ENCODE measurements at places on chromosomes 1 and 21. TPM values are rescaled to one million over a fixed set of nuclear protein-coding genes. Genes with fewer than 3 reads are reported as not detected.

DNA sequence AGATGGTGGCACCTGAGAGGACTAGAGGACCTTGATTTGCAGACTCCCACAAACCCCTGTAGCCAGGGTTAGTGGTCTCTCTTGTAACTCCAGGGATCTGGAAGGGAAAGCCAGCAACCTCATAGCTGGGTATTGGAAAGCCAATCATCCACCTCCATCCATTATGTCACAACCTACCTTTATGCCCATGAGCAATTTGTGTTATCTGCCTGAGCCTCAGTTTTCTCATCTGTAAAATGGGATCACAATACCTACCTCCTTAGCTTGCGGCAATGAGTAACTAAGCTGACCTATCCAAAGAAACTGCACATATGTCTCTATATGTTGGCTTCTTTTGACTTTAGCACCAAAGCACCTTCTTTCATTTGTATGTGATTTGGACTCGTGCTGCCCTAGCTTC is 14.5 kb downstream of the DLGAP3 start:
- DNase-seq: no peak

GRCh38 chr1:234533034-234533891 is 54.3 kb upstream of the TARBP1 start:
- DNase-seq: no peak

- DNase-seq: no peak
Measured at GRCh38 chr1:98327220-98327861, 334.2 kb upstream of the SNX7 start.

GRCh38 chr1:115746021-115746690 is 22.4 kb downstream of the CASQ2 start:
- no peak for DNase-seq

Gene KCNA2
- 29.8 TPM for total RNA-seq

Gene S100A3
- not detected for total RNA-seq

GRCh38 chr1:184533049-184533448 is 146.2 kb downstream of the C1orf21 start:
- no peak for DNase-seq

GRCh38 chr1:61343734-61344420 is 261.5 kb downstream of the NFIA start:
- no peak for DNase-seq

Gene CBR1
- 73.1 TPM for total RNA-seq

Gene NTRK1
- 1.7 TPM for total RNA-seq

DNA sequence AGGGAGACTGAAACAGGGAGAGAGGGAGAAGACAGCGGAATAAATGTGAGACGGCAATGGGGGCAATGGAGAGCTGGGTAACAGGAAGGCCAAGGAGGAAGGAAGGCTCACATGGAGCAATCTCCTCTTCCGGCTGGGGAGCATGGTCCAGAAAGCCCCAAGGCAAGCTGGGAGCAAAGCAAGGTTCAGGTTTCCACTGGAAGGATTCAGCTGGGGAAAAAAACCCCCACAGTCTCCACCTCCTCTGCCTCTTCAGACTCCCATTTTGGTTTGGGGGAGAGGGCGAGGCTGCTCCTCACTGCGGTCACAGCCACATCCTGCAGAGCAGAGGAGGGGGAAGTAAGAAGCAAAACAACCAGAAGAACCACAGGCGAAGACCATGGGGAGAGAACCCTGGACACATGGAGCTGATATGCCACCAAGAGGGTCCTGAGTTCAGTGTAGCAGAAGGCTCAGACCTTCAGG is 650 bp downstream of the TNFAIP8L2 start:
- no peak for DNase-seq

GRCh38 chr1:109262231-109263055 is 13.1 kb downstream of the CELSR2 start:
- DNase-seq: no peak

DNA sequence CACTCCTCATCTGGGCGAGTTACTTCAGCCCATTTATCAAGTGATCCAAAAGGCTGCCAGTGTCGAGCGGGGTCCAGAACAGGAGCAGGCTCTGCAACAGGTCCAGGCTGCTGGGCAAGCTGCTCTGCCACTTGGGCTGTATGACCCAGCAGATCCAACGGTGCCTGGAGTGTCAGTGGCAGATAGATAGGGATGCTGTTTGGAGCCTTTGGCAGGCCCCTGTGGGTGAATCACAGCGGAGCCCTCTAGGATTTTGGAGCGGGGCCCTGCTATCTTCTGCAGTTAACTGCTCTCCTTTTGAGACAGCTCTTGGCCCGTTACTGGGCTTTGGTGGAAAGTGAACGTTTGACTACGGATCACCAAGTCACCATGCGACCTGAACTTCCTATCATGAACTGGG is 7.5 kb downstream of the MMEL1 start:
- DNase-seq: no peak

DNA sequence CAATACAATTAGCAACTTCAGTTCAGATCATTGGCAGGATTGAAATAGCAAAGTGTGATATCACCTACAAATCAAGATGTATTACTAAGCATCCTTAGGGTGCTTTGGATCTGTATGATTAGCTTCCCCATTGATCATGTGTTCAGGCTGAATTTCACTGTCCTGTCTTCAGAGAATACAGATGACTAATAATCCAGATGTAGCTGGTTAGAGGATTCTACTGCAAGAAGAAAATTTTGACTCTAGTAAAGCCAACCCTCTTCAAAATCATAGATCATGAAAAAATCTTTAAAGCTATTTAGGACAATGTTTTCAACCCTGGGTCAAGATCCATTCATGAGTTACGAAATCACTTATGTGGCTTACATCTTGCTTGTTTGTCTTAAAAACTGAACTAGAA is 184.4 kb downstream of the PTGER3 start:
- DNase-seq: no peak

Gene LRRC3
- total RNA-seq: 4.4 TPM

Gene KCNJ9
- not detected for total RNA-seq

Gene SMPDL3B
- 0.63 TPM for total RNA-seq

GRCh38 chr1:68800182-68800581 is 303.3 kb upstream of the DEPDC1 start:
- DNase-seq: no peak

DNA sequence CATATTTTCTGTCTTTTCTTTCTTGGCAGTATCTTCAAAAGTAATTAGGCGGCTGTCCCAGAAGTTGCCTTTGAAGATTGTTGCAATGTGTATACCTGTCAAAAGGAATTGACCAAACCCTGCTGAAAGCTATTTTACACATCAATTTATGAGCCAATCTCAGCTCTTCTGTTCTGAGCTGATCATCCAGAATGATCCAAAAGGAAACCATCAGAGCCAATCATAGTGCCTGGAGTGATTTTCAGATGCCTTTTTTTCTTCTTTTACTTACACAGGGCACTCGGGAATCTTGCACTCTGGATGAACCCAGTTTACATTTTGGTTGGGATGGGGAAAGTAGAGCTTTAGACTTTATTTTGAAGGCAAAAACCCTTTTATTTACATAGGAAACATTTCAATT is 21.8 kb upstream of the APOBEC4 start:
- no peak for DNase-seq

GRCh38 chr21:32388306-32388705 is 4.5 kb downstream of the URB1 start:
- DNase-seq: no peak

GRCh38 chr1:209627732-209628196 is 24.5 kb downstream of the LAMB3 start:
- peak; percentile 84 for DNase-seq
